ENCODE measurements at places on chromosomes 5 and 9.

GRCh38 chr5:175783739-175784138 lies 87.6 kb upstream of the CPLX2 start:
- no peak for DNase-seq

DNA sequence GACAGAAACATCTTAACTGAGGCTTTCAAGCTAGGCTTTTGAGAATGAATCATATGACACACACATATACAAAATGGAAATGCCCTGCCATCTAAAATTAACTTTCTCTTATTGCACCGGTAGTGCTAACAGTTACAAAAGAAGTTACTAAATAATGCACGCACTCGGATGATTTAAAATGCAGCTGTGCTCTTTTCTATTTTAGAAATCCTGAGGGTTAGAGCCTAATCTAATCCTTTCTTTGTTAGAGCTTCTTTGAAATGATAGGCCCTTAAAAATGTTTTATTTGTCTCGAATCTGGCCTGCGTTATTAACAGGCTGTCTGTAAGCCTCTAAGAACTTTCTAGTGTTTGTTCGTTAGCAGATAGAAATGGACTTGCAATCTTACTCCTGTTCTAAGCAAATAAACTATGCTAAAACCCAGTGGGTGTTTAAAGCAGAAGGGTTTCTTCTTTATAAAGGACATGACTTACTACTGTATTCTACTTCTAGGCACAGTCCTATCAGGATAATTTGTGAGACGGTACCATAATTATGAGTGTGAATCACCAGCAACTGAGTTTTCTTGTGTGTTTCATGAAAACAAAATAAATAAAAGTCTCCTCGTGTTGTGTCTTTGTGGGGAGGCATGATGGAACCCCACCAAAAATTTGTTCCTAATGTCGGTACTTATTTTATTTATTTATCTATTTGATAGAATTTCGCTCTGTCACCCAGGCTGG lies 69.2 kb upstream of the MYO10 start:
- no peak for DNase-seq

DNA sequence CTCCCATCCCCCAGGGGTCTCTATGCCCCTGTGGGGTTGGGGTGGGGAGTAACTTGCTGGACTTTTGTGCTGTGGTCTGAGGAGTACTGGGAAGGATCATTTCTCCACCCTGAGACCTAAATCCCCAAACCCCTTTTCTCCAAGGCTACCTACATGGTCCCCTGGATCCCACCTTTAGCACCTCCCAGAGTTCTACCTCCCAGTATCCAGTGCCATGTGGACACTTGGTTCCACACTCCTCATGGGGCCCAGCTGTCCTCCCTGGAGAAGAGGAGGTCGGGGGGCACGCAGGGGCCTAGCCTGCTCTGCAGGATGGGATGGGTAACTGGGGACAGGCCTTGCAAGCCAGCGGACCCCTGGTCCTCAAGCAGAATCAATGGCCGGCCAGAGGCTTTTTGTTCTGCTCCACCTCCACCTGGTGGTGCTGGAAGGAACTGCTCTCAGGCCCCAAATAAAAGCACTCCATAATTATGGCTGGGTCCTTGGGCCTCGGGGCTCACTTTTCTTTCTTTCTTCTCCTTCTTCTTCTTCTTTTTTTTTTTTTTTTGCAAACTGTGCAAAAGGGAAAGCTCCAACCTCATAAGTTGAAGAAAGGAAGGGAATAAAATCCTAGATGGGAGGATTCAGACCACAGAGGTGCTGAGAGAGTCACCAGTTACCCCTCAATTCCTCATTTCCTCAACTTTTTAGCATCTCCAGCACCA lies 68.4 kb downstream of the PSD2 start:
- DNase-seq, result peak; percentile 68

DNA sequence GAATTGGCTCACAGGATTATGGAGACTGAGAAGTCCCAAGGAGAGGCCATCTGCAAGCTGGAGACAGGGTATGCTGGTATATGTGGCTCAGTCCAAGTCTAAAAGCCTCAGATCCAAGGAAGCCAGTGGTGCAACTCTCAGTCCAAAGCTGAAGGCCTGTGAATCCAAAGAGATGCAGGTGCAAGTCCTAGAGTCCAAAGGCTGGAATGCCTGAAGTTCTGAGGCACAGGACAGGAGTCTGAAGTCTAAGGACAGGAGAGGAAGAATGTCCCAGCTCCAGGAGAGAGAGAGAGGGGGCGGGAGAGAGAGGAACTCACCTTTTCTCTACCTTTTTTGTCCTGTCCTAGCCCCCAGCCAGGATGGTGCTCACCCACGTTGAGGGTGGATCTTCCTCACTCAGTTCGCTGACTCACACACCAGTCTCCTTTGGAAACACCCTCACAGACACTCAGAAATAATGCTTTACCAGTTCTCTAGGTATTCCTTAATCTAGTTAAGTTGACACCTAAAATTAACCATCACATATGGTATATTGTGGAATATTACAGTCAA lies 49.6 kb downstream of the KCNN2 start:
- no peak for DNase-seq

- no peak for DNase-seq
These were observed 30.3 kb downstream of the TPPP start for GRCh38 chr5:662751-663435.

DNA sequence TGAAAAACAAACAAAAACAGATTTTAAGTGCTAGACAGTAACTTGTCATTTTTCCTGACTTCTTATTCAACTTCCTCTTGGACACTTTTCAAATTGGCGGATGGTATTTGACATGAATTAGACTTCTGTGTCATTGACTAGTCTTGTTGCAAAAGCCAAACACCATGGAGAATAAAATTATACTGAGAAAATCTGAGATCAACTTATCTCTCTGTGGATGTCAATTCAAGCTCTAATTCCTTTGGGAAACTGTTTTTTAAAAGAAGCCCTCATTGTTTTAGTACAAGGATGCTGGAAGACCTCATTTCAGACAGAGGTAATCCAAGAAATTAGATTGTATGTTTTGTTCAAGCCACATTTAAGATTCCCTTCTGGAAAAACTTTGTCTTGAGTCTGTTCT lies 831.0 kb downstream of the SEMA5A start:
- DNase-seq, result no peak

DNA sequence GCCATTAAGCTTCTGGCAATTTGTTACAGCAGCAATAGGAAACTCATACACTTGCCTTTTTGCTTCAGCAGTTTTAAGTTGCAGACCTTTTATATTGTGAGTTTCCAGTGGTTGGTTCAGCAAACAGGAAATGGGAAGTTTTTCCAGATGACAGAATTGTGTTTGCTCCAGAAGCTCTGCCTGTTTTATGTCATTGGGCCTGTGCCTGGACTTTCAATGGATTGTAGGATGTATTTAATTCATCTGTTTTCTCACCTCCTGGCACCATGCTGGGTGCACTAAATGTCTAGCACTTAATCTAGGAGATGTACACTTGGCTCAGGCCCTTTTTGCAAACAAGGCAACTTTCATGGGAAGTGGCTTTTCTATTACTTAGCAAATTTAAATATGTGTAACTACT lies 100.4 kb upstream of the CLINT1 start:
- DNase-seq, result no peak

DNA sequence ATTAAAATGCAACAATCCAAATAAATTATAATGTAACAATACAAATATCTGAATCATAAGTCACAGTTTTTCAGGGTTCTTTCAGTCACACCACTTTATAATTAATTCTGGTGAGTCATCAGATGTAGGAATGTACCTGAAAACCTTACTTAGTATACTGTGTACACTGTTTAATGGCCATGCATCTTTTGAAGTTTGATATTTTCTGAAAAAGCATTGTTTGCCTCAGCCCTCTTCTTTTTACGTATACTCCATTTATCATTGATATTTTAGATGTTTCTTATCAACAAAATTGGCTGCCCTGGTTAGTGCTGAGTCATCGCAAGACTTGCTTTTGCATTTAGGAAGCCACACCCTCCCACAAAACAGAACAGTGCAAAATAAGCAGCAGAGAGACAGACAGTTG lies 218.6 kb downstream of the PJA2 start:
- no peak for DNase-seq

- no peak for DNase-seq
These were observed 115.8 kb upstream of the FBXL7 start for GRCh38 chr5:15384176-15384575.

DNA sequence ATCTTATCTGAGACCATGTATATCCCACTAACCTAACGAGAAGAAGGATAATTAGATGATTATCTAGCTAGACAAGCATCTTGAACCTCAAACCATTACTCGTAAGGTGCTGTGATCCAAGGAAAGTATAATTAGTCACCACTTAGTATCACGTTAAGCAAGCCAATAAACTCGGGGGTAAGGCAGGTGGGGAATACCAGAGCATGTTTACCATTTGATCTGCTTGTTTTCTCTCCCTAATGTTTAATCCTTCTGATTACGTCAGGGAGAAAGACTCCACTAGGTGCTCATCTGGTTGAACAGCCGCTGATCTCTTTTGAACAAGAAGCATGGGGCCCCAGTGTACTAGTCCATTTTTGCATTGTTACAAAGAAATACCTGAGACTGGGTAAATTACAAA lies 69.9 kb upstream of the SLC1A1 start:
- DNase-seq, result no peak

DNA sequence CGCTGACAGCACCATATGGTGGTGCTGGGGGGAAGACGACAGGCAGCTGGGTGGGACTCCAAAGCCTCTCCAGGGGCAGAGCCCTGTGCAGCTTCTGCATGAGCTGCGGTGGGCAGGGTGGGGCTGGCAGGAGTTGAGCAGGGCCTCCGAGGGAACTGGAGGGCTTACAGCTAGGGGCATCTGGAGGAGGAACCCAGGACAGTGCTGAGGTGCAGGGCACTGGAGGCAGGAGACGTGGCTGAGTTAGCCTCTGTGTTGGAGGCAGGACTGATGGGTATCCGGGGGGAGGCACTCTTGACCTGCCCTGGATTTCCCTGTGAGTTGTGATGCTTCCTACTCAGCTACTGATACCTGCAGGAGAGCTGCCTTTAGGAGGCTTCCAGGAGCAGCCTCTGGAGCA lies 45.0 kb downstream of the TENT4A start:
- DNase-seq, result no peak

DNA sequence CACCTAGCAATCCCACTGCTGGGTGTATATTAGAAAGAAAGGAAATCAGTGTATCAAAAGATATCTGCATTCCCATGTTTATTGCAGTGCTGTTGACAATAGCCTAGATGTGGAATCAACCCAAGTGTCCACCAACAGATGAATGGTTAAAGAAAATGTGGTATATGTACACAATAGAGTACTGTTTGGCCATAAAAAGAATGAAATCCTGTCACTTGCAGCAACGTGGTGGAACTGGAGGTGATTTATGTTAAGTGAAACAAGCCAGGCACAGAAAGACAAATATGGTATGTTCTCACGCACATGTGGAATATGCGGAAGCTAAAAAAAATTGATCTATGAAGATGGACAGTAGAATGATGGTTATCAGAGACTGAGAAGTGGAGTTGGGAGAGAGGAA lies 221.6 kb upstream of the DAP start:
- no peak for DNase-seq

Data from activated naive CD8-positive, alpha-beta T cell treated with anti-CD3 and anti-CD28 coated beads, Interleukin-2, amount 50 U/mL, for 24 hours (primary cell).